NCI-H187 (cell line): ENCODE measurements at places on chromosomes 3 and 15.

- DNase-seq, result no peak
These were observed 3.8 kb downstream of the GREM1 start for GRCh38 chr15:32721596-32721995.

DNA sequence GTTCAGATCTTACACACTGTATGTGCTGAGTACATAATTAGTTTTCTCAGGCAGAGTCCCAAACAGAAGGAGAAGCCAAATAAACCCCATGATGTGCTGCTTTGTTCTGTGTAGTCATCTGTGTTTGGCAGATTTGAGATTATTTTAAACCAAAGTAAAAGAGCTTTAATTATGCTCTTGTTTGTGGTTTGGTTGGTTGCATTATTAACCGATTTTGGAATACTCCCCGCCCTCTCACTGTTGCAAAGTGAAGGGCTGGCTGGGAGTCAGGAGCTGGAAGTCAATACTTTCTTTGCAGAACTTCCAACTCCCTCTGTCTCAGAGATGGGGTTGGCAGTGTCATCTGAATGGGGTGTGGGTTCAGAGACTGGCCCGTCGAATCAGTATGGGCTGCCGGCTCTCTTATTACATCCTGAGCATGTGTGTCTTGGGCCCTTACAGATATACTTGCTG, 34.4 kb downstream of the SLCO3A1 start:
- no peak for DNase-seq

DNA sequence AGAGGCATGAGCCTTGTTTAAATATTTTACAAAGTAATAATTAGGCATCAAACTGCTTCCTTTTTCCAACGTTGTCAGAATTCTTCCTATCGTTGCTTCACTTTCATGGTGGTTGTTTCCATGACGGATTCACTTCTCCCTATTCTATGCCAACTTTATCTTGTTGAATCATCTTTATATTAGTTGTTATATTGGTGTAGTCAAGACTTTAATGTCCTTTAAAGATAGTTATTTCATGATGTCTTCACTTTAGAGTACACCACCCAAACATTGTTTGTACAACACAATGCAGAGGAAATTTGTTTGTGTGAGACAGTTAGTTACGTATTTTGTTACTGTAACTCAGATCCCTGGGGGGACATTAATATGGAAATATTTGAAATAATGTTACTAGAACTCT, 61.9 kb downstream of the CRYBG3 start:
- no peak for DNase-seq

DNA sequence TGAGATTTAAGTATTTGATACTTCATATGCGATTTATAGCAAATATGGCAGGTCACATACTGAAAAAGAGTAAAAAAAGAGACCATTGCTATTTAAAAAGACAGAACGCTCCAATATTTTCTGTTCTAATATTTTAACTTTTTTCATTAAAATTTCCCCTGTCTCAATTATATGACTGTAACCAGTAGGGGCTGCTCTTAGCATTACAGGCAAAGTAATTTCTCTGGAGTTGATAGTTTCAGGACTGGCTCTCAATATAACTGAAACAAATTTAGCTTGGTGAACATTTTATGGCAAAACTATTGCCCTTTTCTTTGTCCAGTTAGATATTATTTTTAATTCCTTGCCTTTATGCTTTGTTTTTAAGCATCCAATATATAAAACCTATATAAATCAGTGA, 286.3 kb upstream of the ROBO2 start:
- DNase-seq, result no peak

DNA sequence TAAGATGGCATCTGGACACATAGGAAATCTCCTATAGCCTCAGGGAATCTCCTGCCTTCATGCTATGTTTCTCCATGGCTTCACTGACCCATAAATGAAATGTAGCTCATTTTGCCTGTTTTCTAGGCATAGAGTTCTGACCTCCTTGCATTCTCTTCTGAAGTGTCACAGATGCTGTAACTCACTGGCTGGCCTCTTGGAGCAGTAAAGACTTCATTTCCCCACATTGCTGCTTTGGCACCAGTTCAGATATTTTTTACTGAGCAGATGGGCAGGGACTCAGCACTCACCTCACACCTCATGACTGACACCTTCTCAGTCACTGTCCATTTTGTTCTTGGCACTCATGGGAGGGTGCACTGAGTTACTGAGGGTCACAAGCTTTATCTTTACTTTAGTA, 286.7 kb upstream of the TGFBR2 start:
- no peak for DNase-seq

DNA sequence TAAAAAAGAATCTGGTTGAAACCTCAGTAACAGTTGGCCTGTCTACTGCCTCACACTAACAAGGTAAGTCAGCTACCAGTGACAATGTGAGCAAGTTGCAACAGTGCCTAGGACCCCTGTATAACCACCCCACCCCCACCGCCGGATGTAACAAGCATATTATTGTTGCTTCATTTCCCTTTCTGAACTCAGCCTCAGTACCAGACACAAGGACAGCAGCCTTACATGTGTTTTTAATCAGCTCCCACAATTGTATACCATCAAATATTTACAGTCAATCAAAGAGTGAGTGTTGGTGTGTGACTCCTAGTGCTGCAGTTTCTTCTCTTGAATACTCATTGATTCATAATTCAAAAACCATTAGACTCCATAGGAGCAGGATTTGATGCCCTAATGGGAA, 96.4 kb downstream of the PYDC2 start:
- no peak for DNase-seq

DNA sequence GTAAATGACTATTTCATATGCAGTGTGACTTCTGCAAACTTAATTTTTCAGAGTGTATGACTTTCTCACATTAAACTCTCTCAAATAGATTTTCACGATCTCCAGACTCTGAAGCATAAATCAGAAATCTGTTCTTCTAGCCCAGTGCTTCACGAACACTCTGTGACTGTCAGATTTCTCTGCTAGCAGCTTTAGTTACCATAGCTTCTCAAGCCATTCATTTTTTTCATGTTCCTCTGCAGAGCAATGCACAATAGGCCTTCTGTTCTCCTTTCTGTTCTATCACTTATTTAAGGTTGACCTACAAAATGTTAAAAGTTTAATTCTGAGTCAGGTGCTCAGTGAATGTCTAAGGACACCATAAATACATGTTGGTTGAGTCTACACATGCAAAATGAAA, 1102.2 kb downstream of the TUSC7 start:
- no peak for DNase-seq

DNA sequence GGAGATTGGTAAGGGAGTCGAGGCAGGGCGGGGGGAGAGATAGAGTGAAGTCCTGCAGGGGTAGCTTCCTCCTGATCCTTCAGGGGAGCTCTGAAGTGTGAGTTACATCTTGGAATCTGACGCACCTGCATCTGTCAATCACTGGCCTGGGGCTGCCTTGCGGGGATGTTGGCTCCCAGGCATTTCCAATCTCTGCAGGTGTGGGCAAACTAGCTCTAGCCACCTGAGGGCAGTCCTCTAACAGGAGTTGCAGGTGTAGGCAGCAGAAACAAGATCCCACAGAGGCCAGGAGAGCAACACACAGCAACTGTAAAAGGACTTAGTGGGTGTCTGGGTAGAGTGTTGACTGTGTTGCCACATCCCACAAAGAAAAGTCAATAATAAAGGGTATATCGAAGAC, 63.6 kb downstream of the ZNF621 start:
- no peak for DNase-seq

GRCh38 chr3:52473026-52473425, 17.6 kb downstream of the NISCH start:
- no peak for DNase-seq

- DNase-seq, result no peak
These were observed 119.9 kb downstream of the DGKG start for GRCh38 chr3:186241910-186242821.

DNA sequence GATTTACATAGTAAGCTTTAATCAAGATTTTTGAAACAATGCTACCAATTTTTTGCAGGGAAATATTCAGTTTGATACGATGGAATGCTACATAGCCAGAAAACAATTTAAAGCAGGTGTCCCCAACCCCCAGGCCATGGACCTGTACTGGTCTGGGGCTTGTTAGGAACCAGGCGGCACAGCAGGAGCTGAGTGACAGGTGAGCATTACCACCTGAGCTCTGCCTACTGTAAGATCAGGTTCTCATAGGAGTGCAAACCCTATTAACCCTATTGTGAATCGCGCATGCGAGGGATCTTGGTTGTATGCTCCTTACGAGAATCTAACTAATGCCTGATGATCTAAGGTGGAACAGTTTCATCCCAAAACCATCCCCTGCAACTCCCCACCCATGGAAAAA, 322.6 kb upstream of the NECTIN3 start:
- DNase-seq, result no peak

GRCh38 chr3:18580268-18580667, 155.1 kb upstream of the SATB1 start:
- DNase-seq, result no peak
